ENCODE measurements at places on chromosomes 3 and 15. TPM values are rescaled to one million over a fixed set of nuclear protein-coding genes. Genes with fewer than 3 reads are reported as not detected.

The HRG gene
- total RNA-seq = not detected

The CCR3 gene
- total RNA-seq = 1.4 TPM

The SNTN gene
- total RNA-seq = not detected

The RASL12 gene
- not detected for total RNA-seq

GRCh38 chr3:141064255-141064926 lies 13.2 kb downstream of the SPSB4 start:
- H3K27ac ChIP-seq = no peak overlapping the region
- no peak for DNase-seq
- H3K27me3 ChIP-seq = peaks cover 6% of the 10 kb centered on the region
- peaks cover 7% of the 10 kb centered on the region for H3K4me1 ChIP-seq
- no peaks in the 10 kb centered on the region for H3K36me3 ChIP-seq
- no peak overlapping the region for H3K4me3 ChIP-seq

DNA sequence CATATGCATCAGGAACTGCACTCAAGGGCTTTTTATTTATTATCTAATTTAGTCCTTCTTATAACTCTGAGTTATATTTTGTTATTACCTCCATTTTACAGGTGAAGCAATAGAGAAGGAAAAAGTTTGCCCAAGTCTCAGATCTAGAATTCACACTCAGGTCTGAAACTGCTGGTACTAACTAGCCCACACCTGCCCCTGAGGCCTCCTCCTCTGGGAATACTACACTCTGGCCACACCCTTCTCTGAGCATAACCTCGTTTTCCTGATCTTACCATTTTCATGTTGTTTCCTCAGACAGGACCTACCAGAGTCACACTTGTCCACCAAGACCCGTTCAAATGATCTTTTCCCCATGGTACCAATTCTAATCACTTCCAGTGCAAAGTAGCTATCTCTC lies 94.1 kb upstream of the CHRM5 start:
- H3K36me3 ChIP-seq = peaks cover 2% of the 10 kb centered on the region
- no peaks in the 10 kb centered on the region for H3K4me1 ChIP-seq
- no peak overlapping the region for H3K4me3 ChIP-seq
- no peak overlapping the region for H3K27ac ChIP-seq
- DNase-seq = no peak

GRCh38 chr3:151101270-151101969 lies 16.0 kb downstream of the MED12L start:
- H3K27me3 ChIP-seq = peaks cover 32% of the 10 kb centered on the region
- no peaks in the 10 kb centered on the region for H3K4me1 ChIP-seq
- H3K27ac ChIP-seq = no peak overlapping the region
- DNase-seq = no peak
- H3K4me3 ChIP-seq = no peak overlapping the region

The STAG1 gene
- 44.8 TPM for total RNA-seq

The TYRO3 gene
- 0.66 TPM for total RNA-seq

- H3K36me3 ChIP-seq = no peaks in the 10 kb centered on the region
- H3K27me3 ChIP-seq = peaks cover 16% of the 10 kb centered on the region
- H3K4me3 ChIP-seq = no peak overlapping the region
- no peaks in the 10 kb centered on the region for H3K4me1 ChIP-seq
- DNase-seq = no peak
- H3K27ac ChIP-seq = no peak overlapping the region
Measured at GRCh38 chr3:13122081-13123012, 49.1 kb upstream of the IQSEC1 start.

GRCh38 chr3:143754090-143754489 lies 94.2 kb downstream of the SLC9A9 start:
- no peak for DNase-seq
- no peak overlapping the region for H3K4me3 ChIP-seq
- no peaks in the 10 kb centered on the region for H3K36me3 ChIP-seq

The FAM107A gene
- not detected for total RNA-seq

GRCh38 chr15:41323611-41324010 lies 8.8 kb downstream of the OIP5 start:
- H3K4me1 ChIP-seq = peaks cover 16% of the 10 kb centered on the region
- no peaks in the 10 kb centered on the region for H3K27me3 ChIP-seq
- no peak for DNase-seq
- H3K4me3 ChIP-seq = no peak overlapping the region

The TNFAIP8L3 gene
- 4.1 TPM for total RNA-seq

The SAXO2 gene
- total RNA-seq = not detected

Data from activated CD8-positive, alpha-beta memory T cell treated with anti-CD3 and anti-CD28 coated beads, Interleukin-2, amount 10 ng/mL, durations not matched to agents 7 days and 5 days (primary cell).